HT1080 (cell line): ENCODE measurements at places on chromosomes 13 and 19. TPM values are rescaled to one million over a fixed set of nuclear protein-coding genes. Genes with fewer than 3 reads are reported as not detected.
A peak's percentile ranks its signal among the peaks of the same experiment; 100 is the strongest.

UNC13A gene
- total RNA-seq, result 0.02 and 0.07 TPM in 2 replicates

MBD3L2 gene
- total RNA-seq, result not detected in 2 replicates

DNA sequence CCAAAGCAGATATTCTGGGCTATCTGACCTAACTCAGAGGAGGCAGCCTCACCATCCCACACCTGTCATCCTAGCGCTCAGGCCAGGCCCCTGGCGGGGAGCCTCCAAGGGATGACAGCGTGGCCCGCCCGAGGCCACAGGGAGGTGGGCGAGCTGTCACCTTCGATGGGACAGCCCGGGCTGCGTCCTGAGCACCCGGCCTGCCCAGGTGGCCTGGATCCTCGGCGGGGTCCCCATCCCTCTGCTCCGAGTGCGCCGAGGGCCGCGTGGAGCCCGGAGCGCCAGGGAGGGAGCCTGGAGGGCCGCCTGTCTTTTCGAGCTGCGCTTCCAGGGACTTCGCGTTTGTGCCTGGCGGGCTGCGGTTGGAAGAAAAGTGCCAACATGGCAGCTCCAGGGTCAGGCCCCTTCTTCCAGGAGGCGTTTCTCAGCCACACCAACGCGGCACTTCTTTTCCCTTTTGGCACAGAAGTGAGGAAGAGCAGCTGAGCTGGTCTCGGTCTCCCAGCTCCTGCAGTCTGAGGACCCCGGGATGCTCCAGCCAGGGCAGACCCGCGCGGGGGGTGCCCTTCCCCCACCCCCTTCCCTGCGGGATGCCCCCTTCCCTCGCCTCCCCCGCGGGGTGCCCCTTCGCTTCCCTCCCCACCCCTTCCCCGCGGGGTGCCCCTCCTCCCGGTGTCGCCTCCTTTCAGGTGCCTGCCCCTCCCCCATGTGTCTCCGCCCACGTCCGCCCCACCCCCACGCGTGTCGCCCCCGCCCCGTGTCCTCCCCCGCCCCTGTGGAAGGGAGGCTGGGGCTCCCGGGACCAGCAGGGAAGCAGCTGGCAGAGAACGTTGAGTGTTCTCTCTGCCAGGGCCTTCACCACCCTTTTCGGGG, 42.3 kb downstream of the GJA3 start:
- DNase-seq, result no peak

DNA sequence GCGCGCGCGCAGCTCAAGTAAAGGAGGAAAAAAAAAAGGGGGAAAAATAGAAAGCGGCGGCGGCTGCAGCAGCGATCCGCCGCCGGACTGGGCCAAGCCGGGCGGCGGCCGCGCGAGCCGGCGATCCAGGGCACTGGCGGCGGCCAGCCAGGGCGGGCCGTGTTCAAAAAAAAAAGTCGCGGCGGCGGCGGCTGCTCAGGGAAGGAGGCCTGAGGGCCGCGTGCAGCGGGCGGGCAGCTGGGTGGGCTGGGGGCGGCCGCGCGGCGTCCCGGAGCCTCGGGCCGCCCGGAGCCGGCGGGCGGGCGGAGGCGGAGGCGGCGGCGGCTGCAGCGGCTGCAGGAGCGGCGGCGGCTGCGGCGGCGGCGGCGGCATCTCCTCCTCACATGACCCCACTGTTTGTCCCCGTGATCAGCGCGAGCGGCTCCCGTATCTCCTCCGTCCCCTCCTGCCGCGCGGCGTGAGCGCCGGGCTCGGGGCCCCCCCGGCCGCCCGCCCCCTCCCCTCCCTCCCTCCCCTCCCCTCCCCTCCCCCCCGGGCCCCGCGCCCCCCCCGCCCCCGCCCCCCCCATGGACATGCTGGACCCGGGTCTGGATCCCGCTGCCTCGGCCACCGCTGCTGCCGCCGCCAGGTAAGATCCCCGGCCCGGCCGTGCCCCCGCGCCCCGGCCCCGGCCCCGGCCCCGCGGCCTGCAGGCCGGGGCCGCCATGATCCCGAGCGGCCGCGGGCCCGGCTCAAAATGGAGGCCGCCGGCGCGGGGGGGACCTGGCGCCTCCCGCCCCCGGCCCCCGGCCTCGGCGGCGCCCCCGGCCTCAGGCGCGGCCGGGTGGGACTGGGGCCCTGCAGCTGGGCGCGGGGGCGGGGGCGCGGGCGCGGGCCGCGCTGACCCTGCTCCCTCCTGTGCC, at the start of gene USF2:
TSS of gene USF2 (plus strand) at position 427 of the 902 bp plus-strand sequence. CDS start at position 567, 140 bp downstream.
- DNase-seq, result peak; percentile 51

- no peak for DNase-seq
These were observed 70.1 kb downstream of the COL4A1 start for GRCh38 chr13:110236831-110237261.

FGF22 gene
- total RNA-seq, result not detected in 2 replicates

GRCh38 chr19:52307275-52307674, 10.3 kb downstream of the ZNF480 start:
- DNase-seq, result peak; percentile 2

DNA sequence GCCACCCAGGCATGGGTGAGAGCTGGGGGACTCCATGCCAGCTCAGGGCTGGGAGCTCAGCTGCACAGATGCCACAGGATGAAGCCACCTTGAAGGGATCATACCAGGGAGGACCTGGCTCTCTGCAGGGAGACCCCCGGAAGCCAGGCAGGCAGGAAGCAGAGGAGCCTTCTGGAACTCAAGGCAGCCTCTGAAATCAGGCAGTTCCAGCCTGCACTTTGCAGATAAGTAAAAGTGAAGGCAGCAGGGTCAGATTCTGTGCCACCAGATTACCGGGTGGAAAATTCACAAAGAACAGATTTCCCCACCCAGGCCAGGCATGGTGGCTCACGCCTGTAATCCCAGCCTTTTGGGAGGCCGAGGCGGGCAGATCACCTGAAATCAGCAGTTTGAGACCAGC, 2.5 kb downstream of the TMEM259 start:
- no peak for DNase-seq

CNN1 gene
- 0.45 and 0.63 TPM in 2 replicates for total RNA-seq

ACER1 gene
- not detected in 2 replicates for total RNA-seq

DNA sequence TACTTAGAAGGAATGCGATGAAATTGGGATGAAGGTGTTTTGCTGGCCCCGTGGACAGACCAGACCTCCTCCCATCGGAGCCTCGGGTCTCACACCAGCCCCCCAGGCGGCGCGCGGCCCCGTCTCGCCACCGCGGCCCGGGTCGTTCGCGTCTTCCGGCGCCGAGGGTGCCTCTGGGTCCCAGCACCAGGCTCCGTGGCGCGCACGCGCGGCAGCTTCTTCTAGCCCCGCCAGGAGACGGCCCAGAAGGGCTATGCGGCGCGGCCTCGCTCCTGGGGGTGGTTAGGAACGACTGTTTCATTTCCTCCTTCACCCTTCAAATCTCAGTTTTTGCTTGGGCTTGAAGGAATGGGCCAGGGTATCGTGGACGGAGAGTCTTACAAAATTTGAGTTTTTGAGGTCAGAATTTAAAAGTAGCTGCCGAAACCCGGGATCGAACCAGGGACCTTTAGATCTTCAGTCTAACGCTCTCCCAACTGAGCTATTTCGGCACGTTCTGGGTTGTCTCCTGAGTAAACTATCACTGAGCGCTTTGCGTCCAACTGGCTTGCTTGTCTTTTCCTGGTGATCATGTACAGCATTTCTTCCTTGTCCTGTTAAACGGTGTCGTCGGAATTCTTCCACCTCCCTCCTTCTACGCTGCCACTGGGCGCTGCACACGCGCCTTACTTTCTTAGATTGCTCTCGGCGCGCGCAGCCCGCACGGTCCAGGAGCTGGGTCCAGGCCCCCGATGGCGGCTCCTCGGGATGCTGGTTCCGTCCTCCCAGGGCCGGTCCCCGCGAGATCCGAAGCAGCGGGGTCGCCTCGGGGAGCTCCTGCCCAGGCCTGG, 46.5 kb downstream of the TGDS start:
- peak; percentile 98 for DNase-seq

DNA sequence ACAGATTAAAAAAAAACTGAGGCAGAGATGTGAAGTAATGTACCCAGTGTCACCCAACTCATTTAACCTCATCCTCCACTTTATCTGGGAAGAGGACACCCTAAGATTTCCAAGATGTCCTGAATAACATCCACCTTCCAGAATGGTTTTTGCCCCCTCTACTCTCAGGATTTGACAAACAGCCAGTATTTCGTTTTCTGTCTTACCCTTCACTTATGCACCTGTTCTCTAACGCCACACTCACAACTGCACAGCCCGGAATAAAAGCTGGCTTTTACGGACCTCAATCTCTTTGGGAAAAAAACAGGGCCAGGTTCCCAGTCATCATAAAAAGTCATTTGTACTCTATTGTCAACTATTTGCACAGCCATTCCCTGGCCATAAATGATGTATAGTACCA, 21.2 kb upstream of the CEACAM6 start:
- DNase-seq, result no peak

PSG11 gene
- total RNA-seq, result not detected in 2 replicates

DNA sequence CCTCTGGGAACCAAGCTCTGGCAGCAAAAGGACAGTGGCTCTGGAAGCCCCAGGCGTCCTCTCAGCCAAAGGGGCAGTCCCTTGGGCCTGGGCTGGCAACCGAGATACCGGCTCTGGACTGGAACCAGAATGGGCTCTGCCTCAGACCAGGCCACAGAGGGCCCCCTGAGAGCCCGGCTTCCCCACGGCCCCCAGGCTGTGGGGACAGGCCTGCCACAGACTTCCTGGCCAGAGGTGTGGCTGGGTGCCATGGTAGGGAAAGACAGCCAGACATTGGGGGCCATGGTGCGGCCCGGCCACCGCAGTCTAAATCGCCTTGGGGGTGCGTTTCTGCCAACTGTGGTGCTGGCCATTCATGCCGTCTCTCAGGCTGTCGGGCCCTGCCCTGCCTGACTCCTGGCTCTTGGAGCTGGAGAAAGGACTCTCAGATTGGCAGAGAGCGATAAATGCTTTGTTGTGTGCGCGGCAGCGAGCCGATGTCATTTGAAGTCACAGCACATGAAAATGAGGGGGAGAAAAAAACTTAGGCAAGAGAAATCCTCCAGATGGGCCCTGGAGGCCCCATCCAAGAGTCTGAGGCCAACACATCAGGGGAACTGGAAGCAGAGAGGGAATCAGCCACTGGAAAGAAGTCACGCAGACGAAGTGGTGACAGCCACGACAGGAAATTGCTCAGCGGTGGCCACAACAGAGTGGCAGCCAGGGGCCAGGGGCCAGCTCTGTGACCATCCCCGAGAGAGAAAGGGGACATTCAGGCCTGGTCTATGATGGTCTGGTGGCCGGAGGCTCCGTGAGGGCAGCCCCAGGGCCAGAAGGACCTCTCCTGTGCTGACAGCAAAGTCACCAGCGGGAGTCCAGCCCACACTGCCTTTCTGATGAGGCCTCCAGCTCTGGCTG, 26.5 kb downstream of the SH3GL1 start:
- DNase-seq, result no peak

DNA sequence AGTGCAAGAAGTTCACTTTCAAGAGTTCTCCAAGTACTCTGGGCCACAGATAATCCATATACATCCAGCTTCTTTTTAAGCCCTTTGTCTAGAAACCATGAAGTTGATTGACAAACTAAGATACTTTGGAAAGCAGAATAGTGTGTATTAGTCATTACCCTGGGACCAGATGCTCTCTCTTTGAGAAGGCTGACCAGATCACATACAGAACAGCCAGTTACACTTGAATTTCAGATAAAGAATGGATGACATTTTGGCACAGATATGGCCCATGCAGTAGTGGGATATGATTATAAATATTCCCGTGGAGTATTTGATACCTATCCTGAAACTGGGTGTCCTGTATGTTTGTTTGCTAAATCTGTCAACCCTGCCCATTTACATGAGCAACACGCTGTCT, 414.2 kb downstream of the KLF5 start:
- DNase-seq, result no peak

C1QTNF9 gene
- total RNA-seq, result 0.51 and 0.57 TPM in 2 replicates

DNA sequence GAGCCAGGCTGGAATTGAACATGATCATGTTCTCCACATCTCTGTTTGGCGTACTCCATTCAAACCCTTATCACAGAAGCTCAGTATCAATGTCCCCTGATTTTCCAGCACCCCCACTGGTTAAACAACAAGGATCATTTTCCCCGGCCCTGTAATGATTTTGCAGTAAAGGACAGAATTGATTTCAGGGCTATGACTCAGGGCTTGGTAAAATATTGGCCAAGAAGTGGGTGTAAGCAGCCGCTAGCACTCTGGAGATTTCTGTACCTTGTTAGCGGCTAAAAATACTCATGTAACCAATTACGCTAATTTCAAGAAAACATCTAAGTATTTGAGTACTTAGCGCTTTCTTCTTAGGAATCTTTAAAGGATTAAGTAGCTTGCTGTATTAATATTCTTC, 69.5 kb upstream of the FNDC3A start:
- no peak for DNase-seq

DAND5 gene
- total RNA-seq, result 0.17 and 0.31 TPM in 2 replicates

ZNF8 gene
- 3.1 TPM in 2 replicates for total RNA-seq

- DNase-seq, result peak; percentile 92
These were observed 1.6 kb upstream of the TTC9B start for GRCh38 chr19:40219721-40220276.

GRCh38 chr13:53160211-53160610, 131.6 kb downstream of the OLFM4 start:
- DNase-seq, result no peak

DNA sequence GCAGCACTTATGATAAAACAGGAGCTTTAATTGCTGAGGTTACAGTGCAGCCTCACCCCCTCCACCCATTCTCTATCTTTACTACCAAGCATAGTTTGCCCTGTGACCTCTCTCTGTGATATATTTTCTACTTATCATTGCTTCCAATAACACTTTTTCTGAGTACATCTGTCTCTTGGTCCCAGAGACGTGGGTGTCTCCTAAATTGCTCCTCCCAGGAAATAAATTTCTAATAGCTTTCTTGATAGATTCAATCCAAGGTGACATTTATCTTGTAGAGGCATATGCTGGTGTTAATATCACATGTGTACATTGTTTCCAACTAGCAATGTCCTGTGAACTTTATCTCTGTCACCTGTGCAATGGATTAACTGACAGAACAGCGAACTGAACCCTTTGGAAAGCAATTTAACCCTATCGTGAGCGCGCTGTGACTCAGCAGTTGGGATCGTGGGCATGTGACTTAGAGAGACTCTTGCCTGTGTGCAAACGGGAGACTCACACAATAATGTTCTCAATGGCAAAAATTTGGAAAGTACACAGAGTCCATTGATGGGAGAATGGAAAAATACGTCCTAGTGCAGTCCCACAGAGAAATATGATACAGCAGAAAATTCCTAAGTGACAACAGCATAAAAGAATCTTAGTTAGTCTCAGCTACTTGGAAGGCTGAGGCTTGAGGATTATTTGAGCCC, 7.0 kb upstream of the MAP2K2 start:
- DNase-seq, result peak; percentile 75

GRCh38 chr19:51507640-51508058, 6.0 kb upstream of the SIGLEC12 start:
- no peak for DNase-seq

CHST8 gene
- 0.43 TPM in 1 of 2 replicates, not detected in the other for total RNA-seq

SLITRK6 gene
- 0.10 and 0.84 TPM in 2 replicates for total RNA-seq

GPR183 gene
- not detected in 2 replicates for total RNA-seq

VAV1 gene
- not detected in 2 replicates for total RNA-seq

TMC4 gene
- 1.2 TPM in 1 of 2 replicates, not detected in the other for total RNA-seq
